ENCODE measurements at places on chromosomes 13 and 19.
A peak's percentile ranks its signal among the peaks of the same experiment; 100 is the strongest.

DNA sequence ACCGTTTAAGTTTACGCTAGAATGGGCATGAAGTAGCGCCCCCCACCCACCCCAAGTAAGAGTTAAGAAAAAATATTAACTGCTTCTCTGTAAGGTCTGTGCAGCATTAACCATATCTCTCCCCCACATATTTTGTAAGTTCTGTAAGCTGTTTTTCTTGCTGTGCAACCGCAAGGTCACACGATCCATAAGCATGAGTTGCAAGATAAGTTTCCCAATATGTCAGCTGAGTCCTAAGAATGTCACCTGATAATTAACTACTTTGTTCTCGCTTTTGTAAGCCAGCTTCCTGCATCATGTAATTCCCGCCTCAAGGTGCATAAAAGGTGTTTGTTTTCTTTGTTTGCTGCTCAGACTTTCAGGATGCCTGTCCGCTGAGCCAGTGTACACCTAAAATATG is 187.0 kb downstream of the MYO16 start:
- no peaks in the 10 kb centered on the region for H3K36me3 ChIP-seq
- H3K4me3 ChIP-seq, result no peak overlapping the region

GRCh38 chr19:53600217-53600616 is 31.6 kb upstream of the DPRX start:
- no peak for DNase-seq
- no peaks in the 10 kb centered on the region for H3K27me3 ChIP-seq
- no peaks in the 10 kb centered on the region for H3K36me3 ChIP-seq
- H3K4me1 ChIP-seq, result no peaks in the 10 kb centered on the region
- H3K27ac ChIP-seq, result no peak overlapping the region

- no peaks in the 10 kb centered on the region for H3K27me3 ChIP-seq
- no peak for DNase-seq
- no peaks in the 10 kb centered on the region for H3K4me1 ChIP-seq
- H3K27ac ChIP-seq, result no peak overlapping the region
- no peaks in the 10 kb centered on the region for H3K36me3 ChIP-seq
Observed at GRCh38 chr13:25768838-25769237, 283.0 kb downstream of the SHISA2 start.

- no peaks in the 10 kb centered on the region for H3K36me3 ChIP-seq
- H3K27ac ChIP-seq, result no peak overlapping the region
- H3K4me1 ChIP-seq, result no peaks in the 10 kb centered on the region
Observed at GRCh38 chr13:61110732-61111131, 304.9 kb downstream of the PCDH20 start.

DNA sequence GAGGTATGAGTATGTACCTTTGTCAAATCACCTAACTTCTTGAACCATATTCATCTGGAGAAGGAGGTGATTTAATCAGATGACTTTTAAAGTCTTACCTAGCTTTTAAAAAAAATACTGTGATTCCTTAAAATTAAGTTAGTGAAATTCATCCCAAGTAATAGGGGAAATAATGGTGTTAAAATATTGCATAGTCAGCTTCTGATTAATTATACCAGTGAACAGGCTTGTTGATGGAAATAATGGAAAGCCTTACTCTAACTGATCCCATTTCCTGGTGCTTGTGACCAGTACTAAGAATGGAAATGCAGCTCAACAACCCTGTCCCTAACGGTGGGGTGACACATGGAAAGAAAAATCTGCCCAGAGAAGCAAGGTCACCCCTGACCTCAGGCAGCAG is 130.7 kb downstream of the CDK8 start:
- peaks cover 11% of the 10 kb centered on the region for H3K36me3 ChIP-seq
- H3K27me3 ChIP-seq, result no peaks in the 10 kb centered on the region

GRCh38 chr13:109723046-109723445 is 63.3 kb downstream of the IRS2 start:
- no peak overlapping the region for H3K4me3 ChIP-seq
- H3K27ac ChIP-seq, result no peak overlapping the region
- no peaks in the 10 kb centered on the region for H3K27me3 ChIP-seq
- no peaks in the 10 kb centered on the region for H3K36me3 ChIP-seq
- no peak for DNase-seq

- DNase-seq, result no peak
- H3K27me3 ChIP-seq, result no peaks in the 10 kb centered on the region
- no peak overlapping the region for H3K27ac ChIP-seq
- no peaks in the 10 kb centered on the region for H3K36me3 ChIP-seq
Observed at GRCh38 chr13:32039056-32039455, 7.5 kb downstream of the FRY start.

GRCh38 chr19:29115181-29115580 is 97.8 kb downstream of the UQCRFS1 start:
- no peaks in the 10 kb centered on the region for H3K36me3 ChIP-seq
- no peaks in the 10 kb centered on the region for H3K27me3 ChIP-seq
- no peak overlapping the region for H3K4me3 ChIP-seq
- no peak for DNase-seq
- H3K4me1 ChIP-seq, result no peaks in the 10 kb centered on the region
- no peak overlapping the region for H3K27ac ChIP-seq

DNA sequence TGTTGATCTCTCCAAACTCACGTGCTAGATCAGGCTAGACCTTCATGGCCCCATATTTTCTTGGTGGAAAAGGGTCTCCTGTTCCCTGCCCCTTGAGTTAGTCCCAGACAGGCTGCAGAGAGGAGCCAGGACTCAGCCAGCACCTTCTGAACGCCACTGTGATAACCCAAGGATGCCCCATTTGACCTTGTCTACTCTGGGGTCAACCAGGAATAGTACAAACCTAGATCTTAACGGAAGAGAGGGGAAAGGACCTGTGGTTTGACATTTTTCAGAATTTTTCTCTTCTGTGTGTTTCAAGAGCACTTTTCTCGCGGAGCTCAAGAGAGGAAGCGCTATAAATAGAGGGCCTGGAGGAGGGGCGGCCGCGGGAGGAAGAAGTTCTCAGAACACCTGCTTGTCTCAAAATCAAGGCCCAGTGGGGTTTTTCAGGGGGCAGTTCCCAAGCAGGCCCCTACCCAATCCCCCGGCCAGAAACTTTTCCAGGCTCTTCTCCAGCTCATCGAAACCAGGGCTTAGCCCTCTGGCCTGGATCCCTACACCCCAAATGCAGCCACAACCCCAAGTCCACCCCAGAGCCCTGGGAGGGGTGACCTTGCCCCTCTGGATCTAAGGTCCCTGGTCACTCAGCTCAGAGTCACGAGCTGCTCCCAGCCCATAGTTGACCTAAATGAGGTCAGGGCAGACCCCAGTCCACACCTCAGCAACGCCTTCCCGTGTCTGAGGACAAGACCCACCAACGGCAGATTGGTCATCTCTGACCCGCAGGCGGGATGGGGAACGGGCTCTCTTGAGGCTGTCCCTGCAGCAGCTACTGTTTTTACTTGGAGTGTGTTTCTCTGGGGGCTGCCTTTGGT is 75.6 kb upstream of the TM9SF2 start:
- H3K4me1 ChIP-seq, result no peaks in the 10 kb centered on the region
- no peak for DNase-seq
- H3K27ac ChIP-seq, result no peak overlapping the region
- no peaks in the 10 kb centered on the region for H3K27me3 ChIP-seq
- H3K4me3 ChIP-seq, result no peak overlapping the region

GRCh38 chr19:36514012-36514612 is 14.0 kb downstream of the ZNF260 start:
- peaks cover 56% of the 10 kb centered on the region for H3K36me3 ChIP-seq
- DNase-seq, result no peak
- H3K4me1 ChIP-seq, result no peaks in the 10 kb centered on the region
- H3K27me3 ChIP-seq, result no peaks in the 10 kb centered on the region

DNA sequence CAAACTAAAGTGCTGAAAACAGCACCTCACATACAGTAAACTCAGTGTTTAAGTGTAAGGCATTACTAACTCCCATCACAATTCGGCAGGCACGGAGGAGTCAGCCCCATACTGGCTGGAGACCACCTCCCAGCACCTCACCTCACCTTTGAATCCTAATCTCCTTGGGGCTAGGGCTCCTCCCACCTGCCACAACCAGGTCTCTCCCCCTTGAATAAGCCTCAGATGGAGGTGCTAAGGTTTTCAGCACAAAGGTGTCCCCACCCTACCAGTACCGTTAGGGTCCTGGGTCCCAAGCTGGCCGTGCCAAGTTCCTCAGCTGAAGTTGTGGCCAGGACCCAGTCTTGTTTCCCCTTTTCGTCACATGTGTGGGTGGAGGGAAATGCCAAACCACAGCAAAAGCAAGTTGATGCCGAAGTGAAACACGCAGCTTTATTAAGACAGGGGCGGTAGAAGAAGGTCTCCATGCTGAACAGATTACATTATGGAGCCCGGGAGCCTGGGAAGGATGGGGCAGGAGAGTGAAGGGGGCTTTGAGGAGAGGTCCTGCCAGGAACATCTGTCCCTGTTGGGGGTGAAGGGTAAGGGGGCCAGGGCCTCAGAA is at the start of gene IGFLR1:
Gene IGFLR1, minus strand, starts transcription at position 332 of the 604 bp plus-strand sequence. CDS start 1,272 bp downstream, outside the sequence.
- H3K36me3 ChIP-seq, result peaks cover 16% of the 10 kb centered on the region
- H3K4me1 ChIP-seq, result peaks cover 10% of the 10 kb centered on the region
- H3K27me3 ChIP-seq, result no peaks in the 10 kb centered on the region
- peak within 1 kb of the TSS; percentile 56 for H3K4me3 ChIP-seq

DNA sequence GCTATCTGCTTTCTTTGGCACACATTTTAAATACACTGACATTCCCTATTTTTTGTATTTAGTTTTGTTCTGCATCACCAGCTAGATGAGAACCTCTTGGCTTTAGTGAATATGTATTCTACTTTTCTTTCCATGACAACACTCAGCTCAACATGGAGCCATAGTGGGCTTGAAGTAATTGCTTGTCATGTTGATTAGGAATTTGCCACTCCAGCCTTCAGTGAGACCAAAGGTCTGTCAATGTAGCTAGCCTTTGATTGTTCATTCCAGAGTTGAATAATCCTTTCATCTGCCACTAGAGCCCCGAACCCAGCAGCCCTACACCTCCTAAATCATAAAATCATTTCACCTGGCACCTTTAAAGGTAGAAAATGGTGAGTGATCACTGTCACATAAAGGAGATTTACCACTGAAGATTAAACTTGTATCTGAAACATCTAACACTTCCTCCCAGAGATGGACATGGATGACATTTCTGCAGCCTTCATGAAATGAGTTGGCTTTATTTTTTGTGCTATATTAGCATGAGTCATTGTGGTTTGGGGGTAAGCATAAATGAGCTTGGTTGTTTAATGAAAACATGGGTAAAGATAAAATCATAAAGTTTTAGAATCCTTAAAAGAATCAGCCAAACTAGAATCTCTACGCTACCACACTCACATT is 29.2 kb upstream of the GARRE1 start:
- no peaks in the 10 kb centered on the region for H3K27me3 ChIP-seq
- H3K36me3 ChIP-seq, result peaks cover 82% of the 10 kb centered on the region
- DNase-seq, result no peak
- no peak overlapping the region for H3K27ac ChIP-seq

DNA sequence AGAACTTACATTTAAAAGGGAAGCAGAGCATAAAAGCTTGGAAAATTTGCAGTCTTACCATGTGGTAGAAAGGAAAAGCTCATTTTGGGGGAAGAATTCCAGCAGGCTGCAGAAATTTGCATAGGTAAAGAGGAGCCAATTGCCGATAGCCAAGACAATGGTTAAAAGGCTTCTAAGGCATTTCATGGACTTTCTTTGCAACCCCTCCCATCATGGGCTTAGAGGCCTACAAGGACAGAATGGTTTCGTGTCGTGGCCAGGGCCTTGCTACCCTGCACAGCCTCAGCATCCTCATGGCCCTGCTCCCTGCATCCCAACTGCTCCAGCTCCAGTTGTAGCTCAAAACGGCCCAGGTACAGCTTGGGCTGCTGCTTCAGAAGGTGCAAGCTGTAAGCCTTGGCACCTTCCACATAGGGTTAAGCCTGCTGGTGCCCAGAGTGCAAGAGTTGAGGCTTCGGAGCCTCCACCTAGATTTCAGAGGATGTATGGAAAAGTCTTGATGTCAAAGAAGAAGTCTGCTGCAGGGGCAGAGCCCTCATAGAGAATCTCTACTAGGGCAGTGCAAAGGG is 420.3 kb downstream of the PCDH17 start:
- H3K27me3 ChIP-seq, result no peaks in the 10 kb centered on the region
- no peak overlapping the region for H3K27ac ChIP-seq
- H3K4me3 ChIP-seq, result no peak overlapping the region
- no peaks in the 10 kb centered on the region for H3K36me3 ChIP-seq
- no peak for DNase-seq
- no peaks in the 10 kb centered on the region for H3K4me1 ChIP-seq

DNA sequence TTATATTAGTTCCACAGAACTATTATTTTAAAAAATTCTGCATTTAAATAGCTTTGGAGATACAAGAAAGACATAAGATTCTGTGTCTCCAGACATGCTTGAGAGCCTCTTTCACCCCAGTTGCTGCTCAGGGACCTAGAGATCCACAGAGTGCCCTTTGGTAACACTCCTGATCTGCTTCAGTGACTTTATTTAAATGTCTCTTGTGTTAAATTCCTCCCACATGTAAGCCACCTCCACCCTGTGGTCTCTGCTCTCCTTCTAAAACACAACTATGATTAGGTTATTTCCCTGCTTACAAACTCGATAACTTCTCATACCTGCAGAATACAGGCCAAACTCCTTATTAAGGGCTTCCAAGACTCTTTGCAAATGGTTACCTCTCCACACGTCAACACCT is 141.0 kb downstream of the RFC3 start:
- no peak overlapping the region for H3K4me3 ChIP-seq
- no peaks in the 10 kb centered on the region for H3K4me1 ChIP-seq
- no peak overlapping the region for H3K27ac ChIP-seq

- no peaks in the 10 kb centered on the region for H3K36me3 ChIP-seq
- H3K4me1 ChIP-seq, result peaks cover 3% of the 10 kb centered on the region
- no peak overlapping the region for H3K4me3 ChIP-seq
- no peaks in the 10 kb centered on the region for H3K27me3 ChIP-seq
- no peak for DNase-seq
Observed at GRCh38 chr13:48220592-48220980, 12.4 kb upstream of the ITM2B start.

DNA sequence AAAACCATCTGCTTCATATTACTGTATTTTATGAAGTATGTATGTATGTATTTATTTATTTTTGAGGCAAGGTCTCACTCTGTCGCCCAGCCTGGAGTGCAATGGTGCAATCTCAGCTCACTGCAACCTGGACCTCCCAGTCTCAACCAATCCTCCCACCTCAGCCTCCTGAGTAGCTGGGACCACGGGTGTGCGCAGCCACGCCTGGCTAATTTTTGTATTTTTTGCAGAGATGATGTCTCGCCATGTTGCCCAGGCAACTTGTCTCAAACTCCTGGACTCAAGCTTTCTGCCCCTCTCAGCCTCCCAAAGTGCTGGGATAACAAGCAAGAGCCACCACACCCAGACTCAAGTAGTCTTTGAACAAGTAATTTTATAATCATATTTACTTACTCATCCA is 5.5 kb downstream of the KATNAL1 start:
- H3K36me3 ChIP-seq, result no peaks in the 10 kb centered on the region
- H3K27ac ChIP-seq, result no peak overlapping the region
- no peaks in the 10 kb centered on the region for H3K27me3 ChIP-seq
- H3K4me1 ChIP-seq, result no peaks in the 10 kb centered on the region
- DNase-seq, result no peak

- H3K4me3 ChIP-seq, result no peak overlapping the region
- peaks cover 30% of the 10 kb centered on the region for H3K36me3 ChIP-seq
- no peak overlapping the region for H3K27ac ChIP-seq
Observed at GRCh38 chr19:6450166-6450565, 9.4 kb downstream of the SLC25A23 start.

- DNase-seq, result no peak
- no peaks in the 10 kb centered on the region for H3K36me3 ChIP-seq
- H3K4me1 ChIP-seq, result no peaks in the 10 kb centered on the region
Observed at GRCh38 chr19:13428352-13428751, 77.9 kb downstream of the CACNA1A start.
